ENCODE measurements at places on chromosomes 3 and 15. TPM values are rescaled to one million over a fixed set of nuclear protein-coding genes. Genes with fewer than 3 reads are reported as not detected.

Gene CASR
- not detected for total RNA-seq

Gene HIGD2B
- total RNA-seq = not detected

Gene ALCAM
- 71.2 TPM for total RNA-seq

Gene VIPR1
- 37.4 TPM for total RNA-seq

Gene ARHGAP31
- total RNA-seq = 31.6 TPM

Gene MESP1
- 14.8 TPM for total RNA-seq

Measured in dorsolateral prefrontal cortex (tissue), 122 donors.